ENCODE measurements at places on chromosomes 6 and 20. TPM values are rescaled to one million over a fixed set of nuclear protein-coding genes. Genes with fewer than 3 reads are reported as not detected.

GRCh38 chr6:115617031-115617430, 443.7 kb downstream of the FRK start:
- no peak for DNase-seq
- H3K4me1 ChIP-seq, result peaks cover 17% of the 10 kb centered on the region
- H3K27ac ChIP-seq, result no peak overlapping the region
- no peaks in the 10 kb centered on the region for H3K27me3 ChIP-seq

- no peak overlapping the region for H3K27ac ChIP-seq
- H3K27me3 ChIP-seq, result no peaks in the 10 kb centered on the region
- no peak overlapping the region for H3K4me3 ChIP-seq
Measured at GRCh38 chr20:43465625-43465943, 7.9 kb downstream of the SRSF6 start.

- no peak overlapping the region for H3K27ac ChIP-seq
- H3K4me3 ChIP-seq, result no peak overlapping the region
- no peaks in the 10 kb centered on the region for H3K27me3 ChIP-seq
- H3K36me3 ChIP-seq, result no peaks in the 10 kb centered on the region
- no peaks in the 10 kb centered on the region for H3K4me1 ChIP-seq
Measured at GRCh38 chr6:111187874-111188273, 100.6 kb downstream of the SLC16A10 start.

DNA sequence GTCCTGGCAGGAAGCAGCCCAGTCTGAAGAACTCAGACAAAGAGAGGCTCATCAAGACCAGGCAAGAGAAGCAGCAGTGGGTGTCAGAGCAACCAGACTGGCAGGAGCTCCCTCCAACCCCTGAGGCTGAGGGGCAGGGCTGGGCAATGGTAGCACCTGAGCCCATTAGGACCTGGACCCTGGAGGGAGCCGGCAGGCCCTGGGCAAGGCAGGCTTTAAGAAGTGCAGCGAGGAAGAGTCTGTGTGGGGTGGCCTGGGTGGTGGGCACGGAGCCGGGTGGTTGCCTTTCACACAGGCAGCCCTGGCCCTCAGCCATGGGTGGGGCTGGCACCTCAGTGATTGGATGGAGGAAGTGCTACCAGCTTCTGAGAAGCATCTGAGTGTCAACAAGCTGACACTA, 33.1 kb upstream of the IRF4 start:
- H3K4me1 ChIP-seq, result no peaks in the 10 kb centered on the region
- H3K36me3 ChIP-seq, result no peaks in the 10 kb centered on the region

DNA sequence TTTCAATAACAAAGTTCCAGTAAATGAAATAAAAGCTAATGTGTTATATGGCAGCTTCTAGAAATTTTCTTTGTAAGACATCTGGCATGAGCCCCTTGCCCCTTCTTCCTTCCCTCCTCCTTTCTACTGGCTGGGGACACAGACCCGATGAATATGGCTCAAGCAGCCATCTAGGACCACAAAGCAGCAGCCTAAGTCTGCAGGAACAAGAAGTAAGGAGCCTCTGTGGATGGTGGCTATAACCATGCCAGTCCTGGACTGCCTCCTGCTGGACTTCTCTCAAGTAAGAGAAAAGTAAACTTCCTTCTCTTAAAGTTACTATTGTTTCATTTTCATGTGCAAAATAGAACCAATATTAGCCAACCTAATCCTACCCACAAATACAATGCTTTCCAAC, 114.9 kb upstream of the DST start:
- H3K36me3 ChIP-seq, result no peaks in the 10 kb centered on the region
- H3K4me1 ChIP-seq, result peaks cover 88% of the 10 kb centered on the region
- no peak for DNase-seq
- H3K27me3 ChIP-seq, result no peaks in the 10 kb centered on the region

GRCh38 chr6:14658886-14659561, 541.5 kb downstream of the CD83 start:
- H3K36me3 ChIP-seq, result no peaks in the 10 kb centered on the region
- H3K27ac ChIP-seq, result no peak overlapping the region
- no peak for DNase-seq
- peaks cover 10% of the 10 kb centered on the region for H3K4me1 ChIP-seq
- no peak overlapping the region for H3K4me3 ChIP-seq

DNA sequence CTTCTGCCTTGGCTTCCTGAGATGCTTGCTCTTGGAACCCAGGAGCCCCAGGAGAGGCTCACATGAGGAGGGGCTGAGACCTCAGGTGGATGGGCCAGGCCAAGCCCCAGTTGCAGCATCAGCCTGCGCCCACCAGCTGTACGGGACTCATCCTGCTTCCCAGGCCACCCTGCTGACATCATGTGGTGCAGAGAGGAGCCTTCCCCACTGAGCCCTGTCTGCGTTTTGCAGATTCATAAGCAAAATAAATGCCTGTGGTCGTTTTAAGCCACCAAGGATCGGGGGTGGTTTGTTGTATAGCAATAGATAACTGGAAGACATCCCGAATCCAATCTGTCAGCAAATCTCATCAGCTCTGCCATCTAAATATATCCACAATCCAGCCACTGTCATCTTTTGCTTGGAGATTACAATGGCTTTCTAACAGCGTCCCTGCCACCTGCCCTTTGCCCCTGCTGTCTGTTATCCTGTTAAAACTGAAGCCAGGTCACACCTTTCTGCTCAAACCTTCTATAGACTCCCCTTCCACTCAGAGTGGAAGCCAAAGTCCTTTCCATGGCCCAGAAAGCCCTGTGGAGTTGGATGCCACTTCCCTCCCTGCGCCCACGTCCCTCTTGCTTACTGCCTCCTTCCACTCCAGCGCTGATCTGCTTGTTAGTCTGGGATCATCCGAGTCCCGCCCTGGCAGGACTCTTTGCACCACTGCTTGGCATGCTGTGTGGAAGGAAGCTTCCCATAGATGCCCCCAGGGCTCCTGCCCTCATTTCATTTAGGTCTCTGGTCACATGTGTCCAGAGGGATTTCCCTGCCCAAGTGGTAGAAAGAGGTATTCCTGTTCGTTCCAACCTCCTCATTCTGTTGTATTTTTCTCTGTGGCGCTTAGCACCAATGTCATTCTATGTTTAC, 24.0 kb upstream of the MLN start:
- DNase-seq, result no peak
- H3K27me3 ChIP-seq, result no peaks in the 10 kb centered on the region
- no peak overlapping the region for H3K27ac ChIP-seq
- H3K36me3 ChIP-seq, result no peaks in the 10 kb centered on the region
- no peaks in the 10 kb centered on the region for H3K4me1 ChIP-seq
- H3K4me3 ChIP-seq, result no peak overlapping the region

- H3K27me3 ChIP-seq, result no peaks in the 10 kb centered on the region
- no peak overlapping the region for H3K4me3 ChIP-seq
- no peak overlapping the region for H3K27ac ChIP-seq
- no peaks in the 10 kb centered on the region for H3K36me3 ChIP-seq
Measured at GRCh38 chr6:111154981-111155380, 67.7 kb downstream of the SLC16A10 start.

- H3K36me3 ChIP-seq, result no peaks in the 10 kb centered on the region
- no peak overlapping the region for H3K4me3 ChIP-seq
- no peak for DNase-seq
- no peak overlapping the region for H3K27ac ChIP-seq
- no peaks in the 10 kb centered on the region for H3K27me3 ChIP-seq
- H3K4me1 ChIP-seq, result no peaks in the 10 kb centered on the region
Measured at GRCh38 chr6:53986721-53987521, 124.3 kb upstream of the MLIP start.

DNA sequence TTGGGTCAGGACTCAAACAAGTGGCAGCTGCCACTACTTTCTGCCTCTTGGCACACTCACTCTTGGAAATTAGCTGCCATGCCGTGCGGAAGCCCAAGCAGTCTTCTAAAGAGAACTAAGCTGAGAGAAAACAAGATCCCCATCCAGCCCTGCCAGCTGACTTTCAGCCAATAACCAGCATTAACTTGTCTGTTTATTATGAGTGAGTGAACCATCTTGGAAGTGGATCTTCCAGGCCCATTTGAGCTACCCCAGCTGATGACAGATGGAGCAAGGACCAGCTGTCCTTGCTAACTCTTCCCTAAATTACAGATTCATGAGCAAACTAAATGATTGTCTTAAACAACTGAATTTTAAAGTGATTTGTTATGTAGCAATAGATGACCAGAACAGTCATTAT, 73.9 kb upstream of the RBM24 start:
- no peak overlapping the region for H3K27ac ChIP-seq
- H3K4me1 ChIP-seq, result no peaks in the 10 kb centered on the region
- H3K4me3 ChIP-seq, result no peak overlapping the region

DNA sequence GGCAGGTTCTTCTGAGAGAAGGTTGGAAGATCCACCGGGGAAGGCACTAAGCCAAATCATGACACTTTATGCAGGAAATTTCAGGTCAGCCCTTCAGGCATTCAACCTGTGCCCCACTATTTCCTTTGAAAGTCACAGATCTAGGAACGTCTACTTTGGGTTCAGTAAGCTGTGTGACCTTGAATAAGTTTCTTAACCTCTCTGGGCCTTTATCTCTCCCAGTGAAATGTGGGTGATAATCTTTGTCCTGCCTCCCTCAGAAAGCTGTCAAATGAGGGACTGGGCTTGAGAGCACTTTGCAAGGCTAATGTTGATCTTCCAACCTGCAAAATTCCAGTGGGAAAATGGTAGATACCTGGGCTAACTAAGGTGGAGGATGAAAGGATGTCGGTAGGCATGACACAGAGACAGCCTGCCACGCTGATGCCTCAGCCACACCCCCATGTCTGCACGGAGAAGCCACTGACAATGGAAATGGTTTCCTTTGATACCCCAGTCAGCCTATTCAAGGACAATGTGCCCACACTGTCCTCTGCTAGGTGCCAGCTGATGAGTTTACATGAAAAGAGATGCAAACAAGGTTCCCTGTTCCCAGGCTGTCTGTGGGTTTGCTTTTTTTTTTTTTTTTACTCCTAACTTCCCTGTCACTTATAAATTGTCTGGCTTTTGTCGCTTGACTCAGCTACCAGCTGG, 9.3 kb downstream of the BNIP5 start:
- H3K27me3 ChIP-seq, result no peaks in the 10 kb centered on the region
- no peak overlapping the region for H3K27ac ChIP-seq
- no peak for DNase-seq
- H3K36me3 ChIP-seq, result no peaks in the 10 kb centered on the region
- no peaks in the 10 kb centered on the region for H3K4me1 ChIP-seq
- H3K4me3 ChIP-seq, result no peak overlapping the region

- no peaks in the 10 kb centered on the region for H3K4me1 ChIP-seq
- H3K36me3 ChIP-seq, result no peaks in the 10 kb centered on the region
- no peak overlapping the region for H3K4me3 ChIP-seq
- peak overlapping the region; percentile 20 for H3K27ac ChIP-seq
Measured at GRCh38 chr20:42442716-42443115, 747.0 kb downstream of the PTPRT start.

DNA sequence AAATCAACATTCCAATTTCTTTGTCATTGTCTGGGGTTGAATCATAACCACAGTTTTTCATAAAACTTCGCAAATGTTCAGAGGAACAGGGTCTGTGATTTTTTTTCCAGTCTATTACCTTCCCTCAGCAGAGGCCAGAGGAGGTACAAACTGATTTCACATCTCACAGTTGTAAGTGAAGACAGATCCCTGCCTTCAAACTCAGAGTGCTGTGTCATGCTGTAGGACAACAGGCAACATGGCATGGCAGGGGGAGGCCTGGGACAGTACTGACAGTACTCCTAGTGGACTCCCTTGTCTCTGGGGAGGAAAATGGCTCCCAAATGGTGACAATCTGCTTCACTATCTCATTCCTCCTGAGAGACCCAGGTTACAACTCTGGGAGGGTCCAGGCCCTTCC, 308.6 kb downstream of the CDC5L start:
- no peaks in the 10 kb centered on the region for H3K27me3 ChIP-seq
- no peak overlapping the region for H3K27ac ChIP-seq
- H3K4me3 ChIP-seq, result no peak overlapping the region
- no peaks in the 10 kb centered on the region for H3K36me3 ChIP-seq

DNA sequence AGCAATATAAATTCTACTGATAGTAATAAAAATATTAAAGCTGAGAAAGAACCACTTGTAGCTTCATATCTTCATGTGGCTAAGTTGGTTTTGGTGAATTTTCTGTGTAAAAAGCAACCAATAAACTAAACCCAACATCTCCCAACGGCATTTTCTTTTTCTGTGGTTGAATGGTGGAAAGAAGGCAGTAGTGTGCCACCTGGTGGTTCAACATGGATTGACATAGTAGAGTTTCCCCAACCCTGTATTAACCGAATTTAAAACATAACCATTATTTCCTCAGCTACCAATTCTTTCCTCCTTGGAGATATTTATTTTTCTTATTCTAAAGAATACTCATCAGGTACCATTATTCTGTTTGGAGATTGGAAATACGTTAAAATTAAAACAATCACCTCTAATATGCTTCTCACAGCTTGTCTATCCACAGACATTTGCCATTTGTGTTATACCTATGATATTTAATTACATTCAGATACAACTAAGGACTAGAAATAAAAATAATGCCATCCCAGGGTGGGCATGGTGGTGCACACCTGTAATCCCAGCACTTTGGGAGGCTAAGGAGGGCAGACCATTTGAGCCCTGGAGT, 117.1 kb upstream of the EEF1E1 start:
- peak; percentile 71 for DNase-seq
- H3K27ac ChIP-seq, result no peak overlapping the region
- peaks cover 3% of the 10 kb centered on the region for H3K27me3 ChIP-seq
- no peak overlapping the region for H3K4me3 ChIP-seq
- H3K4me1 ChIP-seq, result no peaks in the 10 kb centered on the region

- H3K27ac ChIP-seq, result no peak overlapping the region
- peaks cover 13% of the 10 kb centered on the region for H3K27me3 ChIP-seq
- peaks cover 6% of the 10 kb centered on the region for H3K4me1 ChIP-seq
Measured at GRCh38 chr6:132399376-132400074, 1.8 kb downstream of the MOXD1 start.

GRCh38 chr6:158060455-158061360, 79.0 kb downstream of the SYNJ2 start:
- peaks cover 10% of the 10 kb centered on the region for H3K4me1 ChIP-seq
- H3K27me3 ChIP-seq, result no peaks in the 10 kb centered on the region
- H3K4me3 ChIP-seq, result no peak overlapping the region
- no peaks in the 10 kb centered on the region for H3K36me3 ChIP-seq
- DNase-seq, result peak; percentile 41

- no peaks in the 10 kb centered on the region for H3K4me1 ChIP-seq
- H3K27ac ChIP-seq, result no peak overlapping the region
- H3K4me3 ChIP-seq, result no peak overlapping the region
- DNase-seq, result no peak
- peaks cover 40% of the 10 kb centered on the region for H3K36me3 ChIP-seq
Measured at GRCh38 chr20:37759052-37759553, 65.3 kb downstream of the CTNNBL1 start.

GRCh38 chr6:166297606-166298005, 10.6 kb downstream of the PRR18 start:
- no peaks in the 10 kb centered on the region for H3K27me3 ChIP-seq
- no peaks in the 10 kb centered on the region for H3K36me3 ChIP-seq
- DNase-seq, result no peak
- H3K4me3 ChIP-seq, result no peak overlapping the region
- no peak overlapping the region for H3K27ac ChIP-seq

- no peak overlapping the region for H3K4me3 ChIP-seq
- H3K27ac ChIP-seq, result no peak overlapping the region
- no peaks in the 10 kb centered on the region for H3K27me3 ChIP-seq
- no peak for DNase-seq
- no peaks in the 10 kb centered on the region for H3K4me1 ChIP-seq
- H3K36me3 ChIP-seq, result no peaks in the 10 kb centered on the region
Measured at GRCh38 chr20:61416546-61416945, 164.5 kb downstream of the CDH4 start.

Gene EPB41L1
- total RNA-seq, result 37.6 TPM

Gene ECT2L
- 1.1 TPM for total RNA-seq

Gene UBD
- total RNA-seq, result 0.63 TPM

Gene PHACTR1
- 1.8 TPM for total RNA-seq

Gene CCN5
- total RNA-seq, result 400 TPM

Gene KIF25
- total RNA-seq, result not detected

Gene OR2H1
- not detected for total RNA-seq

Gene EFHC1
- total RNA-seq, result 30.6 TPM

Gene KCNK16
- total RNA-seq, result not detected

Gene NMBR
- not detected for total RNA-seq

Gene SLC32A1
- not detected for total RNA-seq

Gene MLN
- total RNA-seq, result not detected

All from tibial nerve (tissue), 4 donors.